ENCODE measurements at places on chromosomes 3 and 15. TPM values are rescaled to one million over a fixed set of nuclear protein-coding genes. Genes with fewer than 3 reads are reported as not detected.

Gene CFAP92
- total RNA-seq: 1.2 TPM

Gene ASB14
- total RNA-seq: not detected

Gene EFCC1
- 9.1 TPM for total RNA-seq

Gene CKMT1A
- total RNA-seq: not detected
